IMR-90 (cell line): ENCODE measurements at places on chromosomes 6 and 20. TPM values are rescaled to one million over a fixed set of nuclear protein-coding genes. Genes with fewer than 3 reads are reported as not detected.
A peak's percentile ranks its signal among the peaks of the same experiment; 100 is the strongest.

Gene VIP
- total RNA-seq: not detected in 2 replicates

Gene HLA-DQA2
- not detected in 2 replicates for total RNA-seq

Gene STMND1
- not detected in 2 replicates for total RNA-seq

- DNase-seq: no peak
Measured at GRCh38 chr6:45253453-45253852, 74.7 kb upstream of the RUNX2 start.

Gene ZNF184
- total RNA-seq: 8.1 and 10.6 TPM in 2 replicates

Gene SFT2D1
- 10.2 and 31.9 TPM in 2 replicates for total RNA-seq

Gene MATN4
- not detected in 2 replicates for total RNA-seq

GRCh38 chr6:93417421-93418013 lies 1.8 kb downstream of the EPHA7 start:
- DNase-seq: no peak

Gene COL9A3
- total RNA-seq: 0.28 and 0.36 TPM in 2 replicates

DNA sequence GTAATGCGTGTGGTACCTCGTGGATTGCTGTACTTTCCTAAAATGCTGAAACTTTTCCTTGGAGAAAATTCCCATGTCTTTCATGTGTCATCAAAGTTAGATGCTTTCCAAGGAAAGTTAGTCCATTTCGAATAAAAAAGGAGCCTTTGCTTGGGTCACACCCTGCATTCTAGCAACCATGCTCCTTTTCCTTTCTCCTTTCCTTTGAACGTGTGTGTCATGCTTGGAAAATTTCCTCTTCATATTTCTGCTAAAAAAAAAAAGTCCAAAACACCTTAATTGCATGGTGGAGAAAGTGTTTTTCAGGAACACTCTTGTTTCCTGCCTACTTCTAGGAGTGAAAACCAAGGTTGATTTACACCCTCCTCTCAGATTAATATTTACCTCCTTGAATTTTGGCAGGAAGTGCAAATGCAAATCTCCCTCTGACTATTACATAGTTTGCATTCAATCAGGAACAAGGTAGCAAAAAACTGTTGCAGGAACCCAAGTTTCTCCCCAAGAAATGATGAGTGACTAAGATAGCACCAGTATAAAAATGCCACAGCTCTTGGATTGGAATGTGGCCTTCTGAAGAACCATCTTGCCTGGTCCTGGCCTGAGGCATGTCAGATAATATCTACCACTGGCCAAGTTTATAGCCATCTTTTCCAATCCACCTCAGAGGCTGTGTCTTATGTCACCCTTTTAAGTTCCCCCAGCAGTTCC lies 590.6 kb downstream of the QKI start:
- DNase-seq: no peak

- DNase-seq: no peak
Measured at GRCh38 chr6:6125495-6125894, 118.8 kb upstream of the NRN1 start.

GRCh38 chr6:34731393-34732060 lies 25.8 kb upstream of the SNRPC start:
- no peak for DNase-seq

GRCh38 chr6:1131285-1132079 lies 180.4 kb upstream of the FOXQ1 start:
- peak; percentile 94 for DNase-seq

- peak; percentile 26 for DNase-seq
Measured at GRCh38 chr6:69907981-69908498, 41.7 kb downstream of the COL19A1 start.

Gene ELMO2
- total RNA-seq: 45.0 and 52.7 TPM in 2 replicates

DNA sequence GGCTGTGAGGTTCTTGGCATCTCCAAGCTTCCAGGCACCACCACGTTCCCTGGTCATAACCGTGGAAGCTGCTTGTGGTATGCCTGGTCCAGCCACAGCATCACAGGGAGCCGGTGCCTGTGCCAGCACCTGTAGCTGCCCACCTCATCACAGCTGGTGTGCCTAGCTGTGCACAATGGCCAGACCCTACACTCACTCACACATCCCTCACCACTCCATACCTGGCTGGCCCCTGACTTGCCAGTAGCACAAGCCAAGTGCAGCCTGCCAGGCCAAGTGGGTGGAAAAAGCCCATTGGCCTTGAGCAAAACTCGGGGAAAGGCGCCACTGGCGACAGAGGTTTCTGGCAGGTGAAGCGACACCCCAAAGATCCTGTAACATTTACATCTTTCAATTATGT lies 192.3 kb upstream of the MANEA start:
- no peak for DNase-seq

Gene FABP7
- not detected in 2 replicates for total RNA-seq

Gene POU5F1
- not detected in 2 replicates for total RNA-seq

GRCh38 chr6:119479860-119480655 lies 130.5 kb upstream of the MAN1A1 start:
- peak; percentile 57 for DNase-seq

DNA sequence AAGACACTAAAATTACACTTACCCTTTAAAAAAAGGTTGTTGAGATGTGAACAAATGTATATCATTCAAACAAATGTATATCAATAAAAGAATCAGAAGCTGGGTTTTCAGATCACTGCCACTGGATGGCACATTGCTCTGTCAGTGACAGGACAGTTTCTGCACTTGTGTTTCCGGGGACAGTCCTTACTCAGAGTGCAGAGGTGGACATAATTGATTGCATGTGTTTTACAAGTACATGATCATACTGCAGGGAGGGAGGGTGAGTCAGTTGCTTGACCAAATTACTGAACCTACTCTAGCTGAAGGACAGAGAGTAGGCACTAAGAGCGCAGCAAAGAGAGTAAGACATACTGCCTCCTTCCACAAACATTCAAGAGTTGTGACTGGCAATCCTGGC lies 302.3 kb downstream of the TENT5A start:
- DNase-seq: peak; percentile 67

Gene PPIL6
- total RNA-seq: 0.18 and 1.4 TPM in 2 replicates

Gene GCLC
- 20.8 and 24.2 TPM in 2 replicates for total RNA-seq

DNA sequence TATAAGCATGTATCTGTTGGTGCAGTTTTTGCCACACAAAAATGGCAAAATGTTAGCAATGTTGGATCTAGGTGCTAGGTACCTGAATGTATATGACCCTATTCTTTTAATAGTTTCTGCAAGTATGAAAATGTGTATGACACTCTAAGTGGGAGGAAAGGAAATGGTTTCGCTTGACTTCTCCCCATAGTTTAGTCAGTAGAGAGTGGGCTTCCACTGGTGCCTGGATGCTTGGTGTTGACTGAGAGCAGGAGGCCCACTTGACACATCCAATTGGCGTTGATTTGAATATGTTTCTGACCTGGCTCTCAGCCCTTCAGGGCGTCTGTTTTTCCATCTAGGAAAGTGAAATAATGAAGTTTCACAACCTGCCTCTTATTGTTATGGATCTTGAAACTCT lies 41.8 kb upstream of the GABRR1 start:
- DNase-seq: no peak
